ENCODE measurements at places on chromosomes 1 and 21. TPM values are rescaled to one million over a fixed set of nuclear protein-coding genes. Genes with fewer than 3 reads are reported as not detected.

GPR3 gene
- total RNA-seq: not detected

- DNase-seq: no peak
These were observed at the start of gene CD2 for GRCh38 chr1:116754198-116754977. Gene CD2, plus strand, starts transcription at chr1:116754430. Its CDS starts 63 bp downstream, at chr1:116754493.

DNA sequence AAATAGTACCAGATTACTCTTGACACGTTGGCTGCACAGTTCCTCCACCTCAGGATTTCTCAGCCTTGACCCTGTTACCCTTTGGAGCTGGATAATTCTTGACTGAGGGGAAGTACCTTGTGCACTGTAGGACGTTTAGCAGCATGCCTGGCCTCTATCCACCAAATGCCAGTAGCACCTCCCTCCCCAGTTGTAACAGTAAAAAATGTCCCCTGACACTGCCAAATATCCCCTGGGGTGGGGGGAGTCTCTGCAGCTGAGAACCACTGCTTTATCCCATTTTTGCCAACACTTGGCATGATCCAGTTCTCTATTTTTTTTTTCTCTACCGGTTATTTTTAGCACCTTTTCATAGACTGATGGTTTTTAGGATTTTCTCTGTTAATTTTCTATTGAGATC lies 34.0 kb downstream of the C1orf198 start:
- no peak for DNase-seq

- no peak for DNase-seq
These were observed 13.8 kb upstream of the MPZL1 start for GRCh38 chr1:167707942-167708341.

- DNase-seq: no peak
These were observed 111.6 kb downstream of the CYYR1 start for GRCh38 chr21:26461500-26461899.

- DNase-seq: no peak
These were observed 361 bp downstream of the TMCC2 start for GRCh38 chr1:205228093-205228521.

GRCh38 chr21:45054227-45054926 lies 20.0 kb upstream of the ADARB1 start:
- DNase-seq: no peak

GRCh38 chr1:51170342-51170741 lies 65.7 kb upstream of the RNF11 start:
- peak; percentile 33 for DNase-seq

- DNase-seq: no peak
These were observed 253.4 kb upstream of the CSF3R start for GRCh38 chr1:36735939-36736730.

- DNase-seq: peak; percentile 66
These were observed 2.3 kb downstream of the ADGRB2 start for GRCh38 chr1:31761883-31762282.

DNA sequence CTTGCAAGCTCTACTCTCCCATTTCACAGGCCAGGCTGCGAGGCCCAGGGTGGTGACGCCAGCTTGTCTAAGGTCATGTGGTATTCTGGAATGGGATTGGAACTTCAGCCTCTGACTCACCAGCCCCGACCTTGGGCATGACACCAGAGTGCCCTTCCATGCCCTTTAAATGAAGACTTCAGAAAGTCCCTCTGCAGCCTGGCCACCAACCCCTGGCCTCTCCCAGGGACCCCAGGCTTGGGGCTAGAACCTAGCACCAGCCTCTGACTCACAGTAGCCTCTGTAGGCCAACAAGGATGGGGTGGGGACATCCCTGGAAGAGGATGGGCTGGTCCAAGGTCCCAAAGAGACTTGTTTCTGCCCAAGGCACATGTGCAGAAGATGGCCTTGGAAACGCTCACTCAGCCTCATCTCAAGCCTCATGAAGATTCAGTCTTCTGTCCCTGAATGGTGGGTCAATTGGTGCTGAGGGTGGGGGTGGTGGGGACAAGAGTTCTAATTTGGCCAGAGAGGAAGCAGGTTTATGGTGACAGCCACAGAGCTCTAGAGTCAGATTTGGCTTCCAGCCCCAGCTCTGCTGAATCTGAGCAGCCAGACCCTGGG lies 36.1 kb upstream of the RUNX3 start:
- DNase-seq: no peak

DNA sequence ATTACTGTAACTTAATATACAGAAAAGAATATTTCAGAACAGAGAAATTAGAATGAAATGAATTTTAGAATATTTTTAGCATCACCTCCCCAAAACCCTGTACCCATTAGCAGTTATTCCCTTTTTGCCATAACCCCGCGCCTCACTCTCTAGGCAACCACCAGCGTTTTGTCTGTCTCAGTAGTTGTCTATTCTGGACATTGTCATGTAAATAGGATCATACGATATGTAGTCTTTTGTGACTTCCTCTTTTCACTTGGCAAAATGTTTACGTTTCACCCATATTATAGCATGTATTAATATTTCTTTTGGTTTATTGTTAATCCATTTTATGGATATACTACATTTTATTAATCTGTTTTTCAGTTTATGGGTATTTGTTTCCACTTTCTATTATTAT lies 24.9 kb downstream of the SOAT1 start:
- DNase-seq: no peak

DNA sequence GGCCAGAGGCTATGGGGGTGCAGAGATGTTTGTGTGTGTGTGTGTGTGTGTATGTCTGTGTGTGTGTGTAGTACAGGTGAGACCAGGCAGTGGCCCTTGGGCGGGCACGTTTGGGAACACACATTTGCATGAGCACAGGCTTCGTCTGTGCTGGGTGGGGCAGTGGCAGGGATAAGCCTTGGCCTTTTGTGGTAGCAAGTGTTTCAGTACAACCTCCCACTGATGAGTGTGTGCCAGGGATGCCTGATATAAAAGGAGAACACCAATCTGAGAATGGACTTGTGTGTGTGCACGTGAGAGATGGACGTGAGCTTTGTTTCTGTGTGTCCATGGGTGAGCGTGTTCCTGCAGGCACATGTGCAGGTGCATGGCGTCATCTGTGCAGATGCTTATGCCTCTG lies 3.0 kb downstream of the NTRK1 start:
- no peak for DNase-seq

- no peak for DNase-seq
These were observed 128.0 kb downstream of the HMCN1 start for GRCh38 chr1:185862235-185862634.

DNA sequence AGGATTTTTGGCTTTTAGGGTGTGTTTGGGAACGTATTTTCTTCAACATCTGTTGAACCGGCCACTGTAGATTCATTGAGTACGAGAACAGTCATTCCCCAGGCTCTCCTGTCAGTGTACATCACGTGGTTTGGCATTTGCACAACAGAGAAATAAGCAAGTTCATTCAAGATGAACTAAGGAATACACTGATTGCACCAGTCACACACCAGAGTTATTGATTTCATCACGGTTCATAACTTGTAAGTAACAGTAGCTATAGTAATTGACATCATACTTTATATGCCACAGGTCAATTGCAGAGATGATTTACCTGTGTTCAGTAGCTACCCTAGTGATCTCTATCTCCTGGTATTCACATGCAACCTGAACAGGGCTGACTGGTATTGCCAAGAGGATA lies 90.7 kb upstream of the ETS2 start:
- DNase-seq: no peak

GRCh38 chr1:73901738-73902137 lies 296.2 kb downstream of the LRRIQ3 start:
- DNase-seq: no peak

CFAP107 gene
- not detected for total RNA-seq

VWA5B1 gene
- 0.05 TPM for total RNA-seq

GRCh38 chr1:50262436-50262835 lies 153.7 kb downstream of the ELAVL4 start:
- DNase-seq: no peak

- DNase-seq: peak; percentile 11
These were observed 913 bp upstream of the S1PR1 start for GRCh38 chr1:101235696-101236515.

- no peak for DNase-seq
These were observed 170.2 kb upstream of the NFIA start for GRCh38 chr1:60911966-60912697.

DNA sequence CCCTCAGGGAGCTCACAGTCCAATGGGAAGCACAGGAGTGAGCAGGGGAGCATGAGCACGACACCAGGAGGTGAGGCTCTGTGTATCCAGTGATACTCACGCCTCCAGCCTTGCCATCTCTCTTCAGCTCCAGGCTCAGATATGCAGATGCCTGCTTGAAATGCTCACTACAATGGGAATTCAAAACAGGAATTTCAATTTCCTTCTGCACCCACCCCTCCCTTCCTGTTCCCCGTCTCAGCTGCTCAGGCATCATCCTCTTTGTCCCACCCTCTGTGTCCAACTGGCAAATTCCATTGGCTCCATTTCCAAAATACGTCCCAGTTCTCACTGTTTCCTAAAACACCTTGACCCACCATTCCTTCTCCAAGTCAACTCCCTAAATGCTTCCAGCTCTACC lies 58.9 kb downstream of the FBXO2 start:
- DNase-seq: no peak

GRCh38 chr1:220156620-220157146 lies 62.8 kb downstream of the IARS2 start:
- no peak for DNase-seq
